ENCODE measurements at places on chromosomes 4 and X.

- DNase-seq, result no peak
Measured at GRCh38 chr4:2243681-2244380, 1.9 kb upstream of the HAUS3 start.

GRCh38 chr4:52952540-52952939, 90.4 kb downstream of the RASL11B start:
- DNase-seq, result no peak

DNA sequence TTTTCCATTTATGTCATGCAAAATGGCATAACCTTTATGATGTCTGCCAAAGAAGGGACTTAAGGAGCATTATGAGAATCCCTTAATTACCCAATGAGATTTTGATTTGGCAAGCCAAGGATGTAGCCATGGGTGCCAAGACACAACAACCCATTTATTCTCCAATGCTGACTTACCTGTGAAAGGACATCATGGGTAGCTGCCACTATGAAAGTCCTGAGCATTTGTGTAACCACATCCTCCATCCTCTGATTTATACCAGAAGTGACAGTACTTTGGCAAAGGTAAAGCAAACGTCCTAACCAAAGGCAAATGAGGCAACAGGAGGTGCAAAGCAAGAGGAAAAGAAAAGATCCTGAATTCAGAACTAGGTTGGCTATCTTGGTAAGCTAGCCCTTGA, 87.3 kb upstream of the EMCN start:
- DNase-seq, result no peak

DNA sequence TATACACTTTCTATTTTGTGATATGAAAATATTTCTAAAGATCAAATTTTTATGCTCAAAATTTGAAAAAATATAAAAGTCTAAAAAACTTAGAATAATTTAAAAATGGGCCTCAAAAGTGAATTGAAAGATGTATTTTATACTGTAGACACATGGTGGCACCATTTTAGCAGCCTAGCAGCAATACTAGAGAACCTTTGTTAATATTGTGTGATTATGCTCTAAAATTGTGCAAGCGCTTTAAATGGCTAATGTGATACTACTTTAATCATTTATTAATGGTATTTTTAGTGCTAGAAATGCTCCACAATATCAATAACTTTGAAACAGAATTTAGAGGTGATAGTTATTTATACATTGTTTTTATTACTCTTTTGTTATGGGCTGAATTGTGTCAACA, 3.7 kb upstream of the GUF1 start:
- no peak for DNase-seq

GRCh38 chr4:107035819-107036583, at the start of gene DKK2:
Gene DKK2 (minus strand): TSS chr4:107036313. CDS start chr4:107035591, 722 bp downstream.
- no peak for DNase-seq

Data from activated CD4-positive, alpha-beta T cell treated with anti-CD3 and anti-CD28 coated beads for 24 hours (primary cell).